ENCODE measurements at places on chromosomes 3 and 15.

GRCh38 chr3:186496016-186496415, 48.2 kb downstream of the CRYGS start:
- no peak for DNase-seq

GRCh38 chr15:63573533-63573932, 23.7 kb upstream of the FBXL22 start:
- no peak for DNase-seq

DNA sequence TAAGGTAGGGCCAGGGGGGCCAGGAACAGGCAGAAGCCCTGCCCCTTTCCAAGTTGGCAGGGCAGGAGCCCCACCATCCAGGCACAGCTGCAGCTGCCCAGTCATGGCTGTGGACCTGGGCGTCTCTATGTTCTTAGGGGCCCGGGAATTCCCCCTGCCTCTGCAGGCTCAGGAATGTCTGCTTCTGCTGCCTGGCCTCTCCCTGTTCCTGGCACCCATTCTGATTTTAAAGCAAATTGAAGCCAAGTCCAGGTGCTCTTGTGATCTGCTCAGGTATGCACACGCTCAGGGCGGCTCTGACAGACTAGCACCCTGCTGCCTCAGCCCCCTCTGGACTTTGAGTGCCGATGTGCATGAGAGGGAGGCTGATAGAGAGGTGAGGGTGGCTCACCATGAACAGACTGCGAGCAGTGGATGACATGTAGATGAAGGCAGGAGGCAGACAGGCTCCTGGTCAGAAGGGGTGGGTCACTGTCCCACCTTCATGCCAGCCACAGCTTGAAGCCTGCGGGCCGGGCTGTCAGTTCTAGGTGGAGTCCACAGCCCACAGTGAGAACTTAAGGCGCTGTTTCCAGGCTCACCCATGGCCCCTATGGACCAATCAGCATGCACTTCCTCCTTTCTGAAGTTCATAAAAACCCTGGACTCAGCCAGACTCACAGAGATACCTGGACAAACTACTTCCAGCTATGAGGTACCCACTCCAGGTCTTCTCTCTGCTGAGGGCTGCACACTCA, 747.8 kb upstream of the GBE1 start:
- no peak for DNase-seq

DNA sequence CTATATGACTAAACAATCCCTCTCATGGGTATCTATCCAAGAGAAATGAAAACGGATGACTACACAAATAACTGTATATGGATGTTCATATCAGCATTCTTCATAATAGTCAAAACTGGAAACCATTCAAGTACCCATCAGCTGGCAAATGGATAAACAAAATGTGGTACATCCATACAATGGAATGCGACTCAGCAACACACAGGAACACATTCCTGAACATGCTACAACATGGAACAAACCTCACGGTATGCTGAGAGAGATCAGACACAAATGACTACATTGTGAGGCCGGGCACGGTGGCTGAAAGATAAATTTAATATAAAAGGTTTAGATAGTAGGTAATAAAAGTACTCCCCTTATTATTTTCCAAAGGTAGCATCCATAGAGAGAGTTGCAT, 42.6 kb downstream of the CCR4 start:
- DNase-seq = no peak

DNA sequence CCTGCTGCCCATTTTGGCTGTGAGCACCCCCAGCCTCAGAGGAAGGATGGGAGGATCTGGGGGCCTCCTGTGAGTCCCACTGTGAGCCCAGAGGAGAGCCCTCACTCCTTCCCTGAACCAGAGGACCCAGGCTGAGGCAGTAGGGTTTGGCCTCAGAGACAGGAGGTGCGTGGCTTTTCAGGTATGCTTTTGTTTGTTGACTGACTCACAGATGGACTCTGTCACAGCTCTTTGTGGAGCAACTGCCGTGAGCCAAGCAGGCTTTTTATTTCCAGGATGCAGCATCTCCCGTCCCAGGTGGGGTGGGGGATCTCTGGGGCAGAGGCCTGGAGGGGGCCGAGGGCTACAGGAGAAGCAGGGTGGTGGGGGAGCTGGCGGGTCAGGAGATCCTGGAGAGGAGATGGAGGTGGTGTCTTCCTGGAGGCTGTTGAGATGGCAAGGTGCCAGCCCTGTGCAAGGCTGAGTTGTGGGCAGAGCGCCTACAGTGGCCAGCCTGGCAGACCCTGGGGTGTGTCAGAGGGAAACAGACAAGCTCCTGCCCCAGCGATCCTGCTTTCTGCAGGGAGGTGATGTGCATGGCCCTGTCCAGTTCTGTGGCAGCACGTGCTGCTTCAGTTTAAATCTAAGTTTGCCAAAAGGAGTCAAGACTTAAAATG, 24.0 kb downstream of the PLXNA1 start:
- no peak for DNase-seq

DNA sequence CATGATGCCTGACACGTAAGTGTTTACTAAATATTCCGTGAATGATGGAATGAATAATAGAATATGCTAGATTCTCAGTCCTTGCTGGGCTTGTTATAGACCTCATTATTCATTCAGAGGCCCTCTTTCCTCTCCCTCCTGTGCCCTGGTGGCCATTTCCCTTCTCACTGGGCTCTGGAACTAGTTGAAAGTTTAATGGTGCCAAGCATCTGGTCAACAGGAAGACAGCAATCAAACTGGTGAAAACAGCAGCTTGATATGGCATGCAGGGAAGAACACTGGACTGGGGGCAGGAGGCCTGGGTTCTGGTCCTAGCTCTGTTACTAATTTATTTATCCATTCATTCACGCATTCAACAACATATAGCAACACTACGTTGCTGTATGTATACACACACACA, 3.7 kb upstream of the APOD start:
- DNase-seq = no peak

GRCh38 chr15:100141311-100142001, 200.3 kb downstream of the ADAMTS17 start:
- no peak for DNase-seq

- no peak for DNase-seq
Measured at GRCh38 chr3:193960487-193961274, 175.3 kb upstream of the HES1 start.

GRCh38 chr3:19744047-19744446, 190.0 kb downstream of the EFHB start:
- DNase-seq = no peak

GRCh38 chr3:141476033-141476432, 10.8 kb upstream of the RASA2 start:
- DNase-seq = no peak

GRCh38 chr15:67089217-67090193, 24.1 kb downstream of the SMAD3 start:
- DNase-seq = no peak

DNA sequence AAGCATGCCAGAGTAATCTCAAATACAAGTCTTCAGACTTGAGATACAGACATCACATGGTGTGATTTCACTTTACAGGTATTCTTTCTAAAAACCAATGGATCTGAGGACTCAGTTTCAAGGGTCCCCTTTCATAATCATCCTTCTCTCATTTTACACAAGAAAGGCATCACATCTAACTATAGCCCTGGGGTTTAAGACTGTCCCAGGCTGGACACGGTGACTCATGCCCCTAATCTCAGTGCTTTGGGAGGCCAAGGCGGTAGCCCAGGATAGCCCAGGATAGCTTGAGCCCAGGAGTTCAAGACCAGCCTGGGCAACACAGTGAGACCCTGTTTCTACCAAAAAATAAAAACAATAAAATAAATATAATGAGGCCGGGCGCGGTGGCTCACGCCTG, 36.4 kb downstream of the UBP1 start:
- DNase-seq = no peak

GRCh38 chr15:60152386-60152785, 148.3 kb downstream of the FOXB1 start:
- DNase-seq = no peak

DNA sequence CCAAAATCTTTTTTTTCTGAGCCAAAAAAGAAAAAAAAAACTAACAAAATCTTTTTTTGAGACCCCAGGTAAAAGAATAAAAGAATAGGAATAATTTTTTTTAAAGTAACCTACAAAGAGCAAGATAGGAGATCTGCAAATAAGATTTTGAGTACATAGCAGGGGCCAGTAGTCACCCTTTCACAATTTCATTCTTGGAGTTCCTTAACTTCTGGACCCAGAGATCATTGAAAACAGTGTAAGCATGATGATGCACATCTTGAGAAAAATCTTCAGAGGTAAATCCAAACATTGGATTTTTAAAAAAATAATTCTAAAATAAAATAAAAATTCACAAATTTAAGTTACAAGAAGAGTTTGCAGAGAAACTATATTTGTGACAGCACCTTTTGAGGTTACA, 18.8 kb downstream of the TFRC start:
- DNase-seq = no peak

- DNase-seq = no peak
Measured at GRCh38 chr3:122627301-122627700, 49.9 kb downstream of the PARP15 start.

DNA sequence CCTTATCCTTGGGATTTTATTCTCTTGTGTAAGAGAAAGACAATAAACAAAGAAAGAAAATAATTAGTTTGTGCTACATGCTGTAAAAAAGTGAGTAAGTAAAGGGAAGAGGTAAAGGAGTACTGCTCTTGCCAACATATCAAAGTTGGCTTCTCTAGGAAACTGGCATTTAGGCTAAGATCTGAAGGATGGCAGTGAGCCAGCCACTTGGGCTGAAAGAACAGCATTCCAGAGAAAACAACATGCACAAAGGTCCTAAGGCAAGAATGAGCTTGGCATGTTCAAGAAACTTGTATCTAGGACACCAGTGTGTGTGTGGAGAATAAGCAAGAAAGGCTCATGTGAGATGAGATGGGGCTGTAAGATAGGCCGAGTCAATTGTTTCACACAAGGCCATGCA, 245.5 kb upstream of the MANF start:
- DNase-seq = no peak

DNA sequence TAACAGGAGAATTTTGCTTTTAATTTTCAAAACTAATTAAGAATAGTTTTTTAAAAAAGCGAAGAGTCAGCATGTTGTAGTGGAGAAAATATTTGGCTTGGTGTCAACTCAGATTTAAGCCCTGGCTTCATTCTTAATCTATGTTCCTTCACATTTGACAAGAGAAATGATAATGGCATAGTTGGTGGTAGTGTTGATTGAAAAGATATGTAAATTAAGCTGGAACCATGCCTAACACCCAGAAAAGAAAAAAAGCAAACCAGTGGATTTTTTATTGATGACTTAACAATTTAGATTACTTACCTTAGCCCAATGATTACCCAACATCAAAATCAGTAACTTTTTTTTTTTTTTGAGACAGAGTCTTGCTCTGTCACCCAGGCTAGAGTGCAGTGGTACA, 27.4 kb downstream of the TCAIM start:
- no peak for DNase-seq

GRCh38 chr3:79230266-79230665, 537.5 kb downstream of the ROBO1 start:
- no peak for DNase-seq

GRCh38 chr3:151423091-151423490, 37.8 kb downstream of the IGSF10 start:
- no peak for DNase-seq

DNA sequence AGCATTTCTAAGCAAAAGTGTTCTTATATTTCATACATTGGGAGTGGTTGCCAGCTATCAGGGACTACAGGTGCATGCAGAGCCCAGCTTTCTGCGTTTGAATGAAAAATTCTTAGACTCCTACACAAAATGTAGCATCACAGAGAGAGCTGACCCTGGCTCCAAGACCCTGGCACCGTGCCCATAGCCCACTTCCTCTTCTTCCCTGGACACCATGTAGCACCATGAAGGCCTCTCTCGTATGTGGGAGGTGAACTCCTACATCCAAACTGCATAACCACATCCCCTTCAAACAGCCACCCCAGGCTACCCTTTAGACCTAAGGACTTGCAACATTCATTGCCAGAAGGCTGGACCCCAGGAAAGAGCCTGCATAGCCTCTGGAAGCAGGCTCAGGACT, 35.8 kb upstream of the ATOSA start:
- DNase-seq = peak; percentile 67

DNA sequence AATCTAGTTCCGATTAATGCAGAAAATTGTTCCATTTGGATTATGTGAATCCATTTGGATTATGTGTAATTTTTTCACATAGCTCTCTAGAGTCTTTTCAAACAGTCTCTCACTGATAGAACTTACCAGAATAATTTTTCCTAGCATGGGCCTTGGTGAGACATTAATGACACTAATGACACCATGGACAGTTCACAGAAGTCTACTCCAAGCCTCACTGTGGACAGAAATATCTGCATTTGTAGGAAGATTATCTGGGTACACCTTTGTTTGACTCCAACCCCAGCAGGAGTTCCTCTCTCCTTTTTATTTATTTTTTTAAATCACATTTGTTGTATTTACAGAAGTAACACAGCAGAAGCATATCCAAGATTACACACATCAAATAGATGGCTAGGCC, 27.9 kb downstream of the AADACL2 start:
- no peak for DNase-seq

- DNase-seq = no peak
Measured at GRCh38 chr3:172251211-172251610, 197.0 kb downstream of the GHSR start.

GRCh38 chr3:52874864-52875587, 22.3 kb downstream of the STIMATE start:
- DNase-seq = no peak

Data from suppressor macrophage treated with lipopolysaccharide for 4 hours (primary cell).